Frontal cortex (tissue), 4 donors: ENCODE measurements at places on chromosomes 13 and 19. TPM values are rescaled to one million over a fixed set of nuclear protein-coding genes. Genes with fewer than 3 reads are reported as not detected.

The VSTM2B gene
- total RNA-seq = 28.9 TPM

The PCDH8 gene
- total RNA-seq = 72.2 TPM

The NOSIP gene
- total RNA-seq = 33.4 TPM

The ZNF154 gene
- 33.0 TPM for total RNA-seq

The A1BG gene
- 0.41 TPM for total RNA-seq

The TMIGD2 gene
- not detected for total RNA-seq
